ENCODE measurements at places on chromosomes 3 and 15.
A peak's percentile ranks its signal among the peaks of the same experiment; 100 is the strongest.

DNA sequence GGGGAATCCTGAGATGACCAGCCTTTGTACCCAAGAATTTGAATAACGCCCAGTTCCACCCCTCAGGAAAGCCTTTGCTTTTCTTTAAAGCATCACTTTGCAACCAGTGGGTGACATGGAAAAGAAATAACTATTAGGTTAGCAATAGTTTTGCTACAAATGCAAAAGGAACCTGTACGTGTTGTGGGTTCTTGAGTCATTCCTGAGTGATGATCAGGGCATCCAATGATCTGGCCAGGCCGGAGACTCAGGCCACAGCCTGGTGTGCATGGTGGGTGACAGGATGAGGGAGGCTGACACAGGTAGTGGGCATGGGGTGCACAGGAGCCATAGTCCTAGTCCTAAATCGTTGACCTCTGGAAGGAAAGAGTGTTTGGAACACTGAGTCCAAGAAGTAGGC is 321.4 kb upstream of the IL12A start:
- DNase-seq: no peak

- no peak for DNase-seq
Observed at GRCh38 chr3:109926376-109926775, 589.0 kb upstream of the DPPA4 start.

GRCh38 chr3:13215940-13216546 is 142.8 kb upstream of the IQSEC1 start:
- no peak for DNase-seq

DNA sequence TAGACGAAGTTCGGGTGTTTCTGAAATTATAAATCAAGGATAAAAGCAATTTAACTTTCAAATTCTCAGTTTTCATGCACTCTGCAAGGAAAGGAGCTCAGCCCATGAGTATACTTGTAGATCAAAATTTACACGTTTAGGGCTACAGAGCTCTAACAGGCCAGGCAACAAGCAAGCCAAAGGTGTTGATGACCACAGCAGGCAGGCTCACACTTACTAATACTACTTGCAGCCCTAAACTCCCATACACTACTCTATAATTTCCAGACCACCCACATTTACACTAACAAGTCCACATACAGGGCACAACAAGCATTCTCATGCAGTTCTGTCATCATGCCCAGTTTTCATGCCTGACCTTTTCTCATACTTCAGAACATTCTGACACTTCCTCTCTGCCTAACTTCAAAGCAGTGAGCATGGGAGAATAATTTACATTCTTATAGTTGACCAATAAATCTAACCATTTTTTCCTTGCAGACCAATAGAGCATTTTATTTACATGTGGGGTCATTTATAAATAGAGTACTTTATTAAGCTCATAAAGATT is 124.7 kb upstream of the FRMD4B start:
- DNase-seq: no peak

- no peak for DNase-seq
Observed at GRCh38 chr3:141680620-141681389, 57.3 kb upstream of the RNF7 start.

DNA sequence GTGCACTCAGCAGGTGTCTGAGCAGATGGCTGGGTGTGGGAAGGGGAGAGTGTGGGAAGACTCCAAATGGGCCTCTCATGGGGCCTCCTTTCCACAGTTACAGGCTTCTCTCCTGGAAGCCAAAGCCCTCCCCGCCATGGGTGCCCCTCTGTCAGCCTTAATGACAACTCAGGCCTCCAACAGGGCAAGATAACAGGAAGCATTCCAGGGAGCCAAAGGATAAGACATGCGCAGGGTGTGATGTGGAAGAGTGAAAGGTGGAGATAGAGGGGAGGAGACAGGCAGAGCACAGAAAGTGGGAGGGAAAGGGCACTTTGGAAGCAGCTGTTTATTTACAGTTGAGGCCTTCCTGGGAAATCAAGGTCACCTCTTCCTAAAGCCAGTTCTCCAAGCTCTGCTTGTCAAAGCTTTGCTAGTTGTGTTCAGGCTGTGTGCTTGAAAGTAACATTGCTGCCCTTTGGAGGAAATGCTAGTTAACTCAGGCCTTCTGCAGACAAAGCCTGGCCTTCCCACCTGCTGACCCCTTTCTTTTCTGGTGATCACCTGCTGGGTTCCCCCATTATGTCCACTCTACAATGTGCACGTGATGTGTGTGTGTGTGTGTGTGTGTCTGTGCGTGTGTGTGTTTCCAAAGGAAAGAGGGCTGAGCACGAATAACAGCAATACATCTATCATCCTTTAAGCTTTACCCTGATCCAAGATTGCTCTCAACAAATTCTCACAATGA is 35.2 kb upstream of the SMAD3 start:
- peak; percentile 84 for DNase-seq

- DNase-seq: peak; percentile 77
Observed at GRCh38 chr3:179526989-179527391, 35.7 kb upstream of the ACTL6A start.

DNA sequence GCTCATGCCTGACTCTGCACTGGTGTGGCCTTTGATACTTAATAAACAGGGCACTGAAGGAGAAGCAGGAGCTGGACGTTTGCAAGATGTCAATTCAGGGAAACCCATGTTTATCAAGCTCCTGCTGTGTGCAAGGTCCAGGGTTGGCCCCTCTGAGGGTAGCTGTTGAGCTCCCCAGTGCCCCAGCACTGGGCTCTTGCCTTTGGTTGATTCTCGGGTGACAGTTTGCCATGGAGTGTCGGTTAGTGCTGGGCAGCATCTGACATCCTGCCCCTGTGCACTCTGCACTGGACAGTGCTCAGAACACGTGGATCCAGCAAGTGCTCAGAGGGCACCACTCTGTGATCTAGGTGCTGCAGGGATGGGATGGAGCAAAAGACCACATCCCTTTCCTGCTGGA is 7.3 kb downstream of the HDAC11 start:
- no peak for DNase-seq

DNA sequence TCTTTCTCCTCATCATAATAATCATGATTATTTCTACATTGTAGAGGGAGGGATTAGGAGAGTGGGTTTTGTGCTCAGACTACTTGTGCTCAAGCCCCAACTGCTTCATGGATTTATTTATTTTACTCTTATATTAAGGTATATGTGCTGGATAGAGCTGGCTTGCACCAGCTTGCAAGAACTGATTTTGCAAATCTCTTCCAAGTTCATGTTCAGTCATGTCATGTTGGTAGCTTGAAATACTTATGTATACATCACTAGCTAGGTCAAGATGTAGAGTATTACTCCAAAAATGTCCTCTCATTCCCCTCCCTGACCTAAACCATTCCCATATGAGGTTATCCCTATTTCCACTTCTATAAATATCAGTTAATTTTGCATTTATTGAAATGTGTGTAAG is 293.9 kb upstream of the RBMS3 start:
- DNase-seq: no peak

DNA sequence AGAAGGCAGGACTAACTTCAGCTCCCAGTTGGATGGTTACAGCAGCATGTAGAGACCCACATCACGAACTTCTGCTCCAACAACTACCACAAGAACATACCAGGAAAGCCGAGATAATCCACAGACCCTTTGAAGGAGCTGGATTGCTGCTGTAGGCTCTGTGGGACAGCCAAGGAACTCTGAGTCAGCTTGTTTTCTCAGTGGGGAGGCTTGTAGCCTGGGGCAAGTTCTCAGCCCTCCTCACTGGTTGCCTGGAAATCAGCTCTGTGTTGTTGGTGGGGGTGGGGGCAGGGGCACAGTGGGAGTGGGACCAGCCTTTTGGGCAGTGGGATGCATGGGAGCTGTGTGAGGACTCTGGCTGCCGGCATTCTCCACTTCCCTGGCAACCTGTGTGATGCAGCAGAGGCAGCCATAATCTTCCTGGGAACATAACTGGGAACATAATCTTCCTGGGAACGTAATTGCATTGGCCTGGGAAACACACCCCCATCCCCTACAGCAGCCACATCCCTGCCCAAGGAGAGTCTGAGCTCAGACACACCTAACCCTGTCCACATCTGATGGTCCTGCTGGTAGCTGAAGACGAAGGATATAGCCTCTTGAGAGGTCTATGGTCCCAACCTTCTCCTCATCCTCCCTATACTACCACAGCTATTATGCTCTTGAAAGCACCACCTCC is 153.1 kb downstream of the PEAK1 start:
- peak; percentile 8 for DNase-seq

DNA sequence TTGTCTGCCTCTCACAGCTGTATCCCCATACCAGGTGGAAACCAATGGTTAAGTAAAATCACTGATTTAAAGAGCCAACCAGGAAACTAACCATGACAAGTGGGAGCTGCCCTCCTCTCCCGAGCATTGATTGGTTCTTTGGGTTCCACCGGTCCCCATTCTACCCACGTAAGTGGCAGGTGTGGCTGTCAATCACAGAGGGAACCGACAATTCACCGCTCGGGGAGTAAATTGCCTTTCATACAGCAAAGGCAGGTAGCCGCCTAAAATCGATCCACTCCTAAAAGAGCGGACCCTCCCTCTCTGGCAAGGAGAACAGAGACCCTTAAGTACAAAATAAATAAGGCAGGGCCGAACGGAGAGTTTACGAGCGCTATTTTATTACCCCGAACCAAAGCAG is 1.2 kb downstream of the ERC2 start:
- DNase-seq: peak; percentile 96

DNA sequence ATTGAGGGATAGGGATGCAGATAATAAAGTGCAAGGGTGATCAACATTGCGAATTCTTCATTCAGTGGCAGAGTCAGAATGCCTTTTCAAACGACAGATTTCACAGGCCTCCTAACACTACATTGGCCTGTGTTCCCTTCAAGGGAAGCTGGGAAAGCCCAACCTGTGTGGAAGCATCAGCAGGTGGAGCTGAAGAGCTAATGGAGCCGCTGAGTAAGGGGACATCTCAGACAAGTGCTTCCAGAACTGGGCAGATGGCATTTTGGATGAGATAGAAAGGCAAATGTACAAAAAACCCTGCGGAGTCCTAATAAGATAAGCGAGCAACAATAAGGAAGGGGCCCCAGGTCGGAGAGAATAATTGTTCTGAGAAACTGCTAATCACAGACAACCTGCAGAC is 8.5 kb upstream of the SLC24A5 start:
- DNase-seq: peak; percentile 73

GRCh38 chr3:71989165-71989564 is 204.2 kb upstream of the PROK2 start:
- DNase-seq: no peak

All from neural progenitor cell (in vitro differentiated cells).